Fibroblast of upper back skin (primary cell): ENCODE measurements at places on chromosomes 12 and 14.

DNA sequence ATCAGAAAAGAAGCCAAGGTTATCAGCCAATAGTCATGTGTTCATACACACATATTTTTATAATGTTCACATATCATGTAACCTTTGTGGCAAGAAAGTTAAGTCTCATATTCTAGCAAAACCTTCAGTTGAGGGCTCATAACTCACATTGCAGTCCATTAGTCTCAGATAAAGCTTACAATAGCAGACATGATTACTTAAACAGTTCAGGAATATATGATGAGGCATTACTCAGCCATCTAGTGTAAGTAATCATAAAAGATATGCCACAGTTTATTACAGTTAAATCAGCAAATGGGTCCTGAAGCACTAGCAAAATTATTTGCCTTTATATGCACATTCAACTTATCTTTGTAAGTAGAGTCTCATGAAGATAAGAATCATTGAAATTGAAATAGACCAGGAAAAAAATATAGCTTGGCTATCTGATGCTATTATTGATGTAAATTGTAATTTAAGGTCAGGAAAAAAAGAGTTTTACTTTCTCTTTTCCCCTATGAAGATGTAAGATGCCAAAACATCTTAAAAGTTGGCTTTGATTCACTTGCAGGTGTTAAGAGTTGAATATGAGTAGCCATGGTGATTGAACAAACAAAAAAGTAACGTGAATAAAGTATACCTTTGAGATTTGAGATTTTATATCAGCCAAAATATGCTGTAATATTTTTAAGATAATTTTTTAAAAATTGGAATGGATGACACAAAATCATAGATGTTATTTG lies 537.0 kb downstream of the SLC6A15 start:
- DNase-seq = peak; percentile 55

DNA sequence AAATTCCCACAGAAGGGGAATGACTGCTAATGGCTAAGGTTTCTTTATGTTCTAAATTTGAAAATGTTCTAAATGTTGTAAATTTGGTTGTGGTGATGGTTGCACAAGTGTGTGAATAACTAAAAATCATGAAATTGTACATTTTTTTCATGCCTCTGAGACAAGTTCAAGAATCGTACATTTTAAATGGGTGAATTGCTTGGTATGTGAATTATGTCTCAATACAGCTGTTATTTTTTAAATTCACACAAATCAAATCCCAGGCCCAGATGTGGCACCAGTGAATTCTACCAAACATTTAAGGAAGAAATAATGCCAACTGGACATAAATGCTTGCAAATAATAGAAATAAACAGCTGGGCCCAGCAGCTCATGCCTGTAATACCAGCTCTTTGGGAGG lies 28.6 kb upstream of the RND1 start:
- DNase-seq = no peak

DNA sequence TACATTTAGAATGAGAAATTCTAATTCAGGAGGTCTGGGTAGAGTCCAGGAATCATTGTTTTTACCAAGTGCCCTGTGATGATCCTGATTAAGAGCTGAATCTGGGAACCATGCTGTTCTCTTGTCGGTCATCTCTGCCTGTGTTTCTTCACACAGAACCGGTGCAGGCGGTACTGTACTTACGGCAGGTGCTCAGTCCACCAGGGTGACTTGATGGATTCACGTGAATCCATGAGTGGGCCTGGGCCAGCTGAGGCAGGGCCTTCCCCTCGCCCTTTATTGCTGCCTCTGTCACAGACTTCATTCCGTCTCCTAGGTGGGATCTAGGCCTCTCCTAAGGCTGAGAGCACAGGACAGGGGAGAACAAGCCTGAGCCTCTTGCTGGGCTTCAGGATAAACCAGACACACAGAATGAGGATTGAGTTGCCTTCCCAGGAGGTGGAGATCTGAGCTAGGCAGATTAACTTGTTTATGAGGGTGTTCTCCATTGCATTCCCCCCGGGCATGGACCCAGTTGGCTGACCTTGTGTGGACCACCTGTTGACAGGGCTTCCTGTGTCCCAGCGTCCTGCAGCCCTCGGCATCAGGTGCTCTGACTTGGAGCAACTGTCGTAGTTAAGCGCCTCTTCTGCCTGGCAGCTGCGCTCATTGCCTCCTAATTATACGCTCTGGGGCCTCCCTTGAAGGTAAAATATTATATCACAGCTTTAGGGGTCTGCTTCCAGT lies 42.1 kb downstream of the B4GALNT3 start:
- no peak for DNase-seq

DNA sequence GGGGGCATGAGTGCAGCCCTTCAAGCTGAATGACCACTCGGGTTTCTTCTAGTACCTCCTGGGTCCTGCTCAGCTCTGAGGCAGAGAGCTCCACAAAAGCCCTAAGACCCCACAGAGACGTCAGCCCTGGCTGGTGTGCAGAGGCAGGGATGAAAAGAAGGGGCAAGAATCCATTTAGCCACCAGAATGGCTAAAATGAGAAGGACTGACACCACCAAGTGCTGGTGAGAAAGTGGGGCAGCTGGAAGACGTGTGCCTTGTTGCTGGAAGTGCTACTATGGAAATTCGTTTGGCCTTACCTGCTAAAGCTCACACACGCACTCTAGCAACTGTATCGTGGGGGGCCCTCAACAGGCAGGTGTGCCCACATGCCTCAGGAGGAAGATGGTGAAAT lies 26.7 kb downstream of the RILPL1 start:
- no peak for DNase-seq

GRCh38 chr14:101992708-101993107 lies 28.3 kb downstream of the DYNC1H1 start:
- DNase-seq = no peak

- no peak for DNase-seq
Observed at GRCh38 chr14:64422756-64423155, 34.6 kb downstream of the MTHFD1 start.

- DNase-seq = no peak
Observed at GRCh38 chr12:130860311-130860710, 11.6 kb upstream of the RAN start.

- peak; percentile 40 for DNase-seq
Observed at GRCh38 chr12:27332714-27333402, at the start of gene BMAL2. BMAL2 (plus strand) TSS chr12:27332836; CDS start chr12:27333073, 237 bp downstream.

DNA sequence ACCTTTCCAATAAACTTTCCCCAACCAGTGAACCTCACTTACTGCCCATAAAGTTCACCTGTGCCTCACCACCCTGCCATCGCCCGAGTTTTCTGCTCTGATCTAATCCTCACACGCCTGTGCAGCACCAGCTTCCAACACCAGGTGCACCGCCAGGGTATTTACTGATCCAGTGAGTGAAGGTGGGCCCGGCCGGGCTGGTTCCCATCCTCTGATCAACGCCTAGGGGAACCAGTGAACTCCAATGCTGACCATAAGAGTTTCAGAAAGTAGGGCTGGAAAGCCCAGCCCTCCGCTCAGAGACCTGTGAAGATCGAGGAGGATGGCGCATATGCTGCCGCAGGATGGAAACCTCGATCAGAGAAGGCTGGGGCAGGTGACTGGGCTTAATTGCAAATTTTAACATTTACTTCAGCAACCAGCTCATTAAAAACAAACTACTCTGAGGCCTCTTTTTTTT lies 685 bp upstream of the MYL6B start:
- DNase-seq = no peak

DNA sequence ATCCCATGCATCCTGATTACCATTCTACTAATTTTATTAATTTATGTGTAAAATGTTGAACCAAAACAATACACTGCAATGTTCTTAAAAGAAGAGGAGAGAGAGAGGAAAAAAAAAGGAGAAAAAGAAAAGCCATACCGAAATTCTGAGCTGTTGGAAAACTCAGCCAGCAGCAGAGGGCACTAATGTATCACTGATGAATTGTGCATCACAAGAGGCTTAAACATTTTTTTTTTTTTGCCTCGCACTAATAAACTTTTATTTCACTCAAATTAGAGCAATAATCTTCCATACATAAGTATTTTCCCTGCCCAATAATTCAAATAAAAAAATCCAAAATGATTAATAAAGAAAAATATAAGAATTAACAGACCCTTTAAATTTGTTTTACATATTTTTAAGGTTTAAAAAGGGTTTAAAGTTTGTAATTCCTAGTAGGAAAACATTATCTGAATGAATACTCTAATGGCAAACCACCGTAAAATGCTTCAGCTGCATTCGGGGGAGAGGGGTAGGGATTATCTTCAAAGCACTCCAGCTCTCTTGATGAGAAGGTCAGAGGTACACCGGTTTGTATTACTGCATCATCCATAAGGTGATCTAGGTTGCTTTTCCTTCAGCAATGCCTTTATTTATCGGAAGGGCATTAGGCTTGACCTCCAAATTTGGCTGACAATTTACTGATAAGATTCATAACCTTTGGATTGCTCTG lies 41.9 kb downstream of the ATP23 start:
- DNase-seq = peak; percentile 59

DNA sequence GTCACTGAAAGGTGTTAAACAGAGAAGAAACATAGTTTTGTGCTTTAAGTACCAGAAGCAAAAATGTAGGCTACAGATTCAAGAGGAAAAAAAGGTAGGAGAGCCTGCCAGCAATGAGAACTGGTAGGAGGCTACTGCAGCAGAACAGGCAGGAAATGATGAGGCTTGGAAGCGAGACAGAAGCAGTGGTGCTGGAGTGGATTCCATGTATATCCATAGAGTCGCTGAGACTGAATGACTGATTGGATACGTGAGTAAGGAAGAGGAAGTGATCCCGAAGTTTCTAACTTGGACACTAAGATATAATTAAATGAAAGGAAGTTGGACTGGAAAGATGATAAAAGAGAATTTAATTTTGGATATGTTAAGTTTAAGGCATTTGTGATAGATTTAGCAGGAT lies 45.0 kb upstream of the CCDC91 start:
- DNase-seq = no peak

DNA sequence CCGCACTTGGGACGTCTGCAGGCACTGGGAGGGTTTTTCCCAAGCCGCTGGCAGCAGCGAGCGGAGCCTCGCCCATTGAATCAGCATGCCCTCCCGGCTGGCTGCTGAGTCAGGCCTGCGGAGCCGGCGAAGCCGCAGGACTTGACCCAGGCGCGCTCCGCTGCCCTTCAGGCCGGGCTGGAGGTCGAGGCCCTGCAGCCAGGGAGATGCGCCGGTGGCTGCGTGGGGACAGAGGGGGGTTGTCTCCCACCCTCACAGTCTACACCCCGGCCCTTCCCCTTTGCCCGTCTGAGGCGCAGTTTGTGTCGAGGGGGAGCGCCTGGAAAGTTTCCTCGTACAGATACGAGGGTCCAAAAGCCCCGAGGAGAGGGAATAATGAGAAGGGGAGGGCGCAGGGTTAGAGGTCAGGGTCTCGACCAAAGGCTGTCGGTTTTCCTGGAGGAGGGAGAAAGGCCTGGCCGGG lies 759 bp upstream of the KLC1 start:
- DNase-seq = peak; percentile 59

DNA sequence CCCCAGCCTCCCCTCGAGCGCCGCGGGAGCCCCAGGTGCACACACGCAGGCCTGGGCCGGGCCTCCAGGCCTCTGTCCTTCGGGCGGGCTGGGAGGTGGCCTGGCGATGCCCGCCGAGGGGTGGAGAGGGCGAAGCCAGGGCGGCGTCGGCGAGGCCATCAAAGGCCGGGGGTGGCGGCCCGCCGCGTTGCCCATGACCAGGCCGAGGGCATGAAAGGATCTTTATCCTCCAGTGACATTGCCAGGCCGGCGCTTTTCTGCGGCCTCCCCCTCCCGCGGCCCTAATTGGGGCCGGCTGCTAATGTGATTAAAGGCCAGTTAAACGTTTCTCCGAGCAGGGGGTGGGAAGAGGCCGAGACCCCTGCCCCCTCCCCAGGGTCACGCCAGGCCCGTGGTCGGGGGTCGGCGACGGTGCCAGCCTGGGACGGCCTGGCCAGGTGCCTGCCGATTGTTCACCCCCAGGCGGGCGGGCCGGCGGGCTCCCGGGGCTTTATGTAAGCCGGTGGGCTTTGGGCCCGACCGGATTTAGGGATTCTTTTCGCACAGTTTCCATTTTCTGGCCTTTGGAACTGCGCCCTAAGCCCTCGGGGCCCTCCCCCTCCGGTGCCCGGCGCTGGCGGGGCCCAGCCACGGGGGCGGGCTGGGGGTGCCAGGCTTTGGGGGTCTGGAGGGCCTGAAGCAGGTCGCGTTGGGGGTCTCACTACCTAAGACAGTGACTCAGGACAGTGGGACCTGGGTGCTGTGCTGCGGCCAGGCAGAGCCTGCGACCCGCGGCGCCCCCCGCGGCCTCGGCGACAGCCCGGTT lies 103.2 kb upstream of the DIO3 start:
- DNase-seq = no peak

- DNase-seq = peak; percentile 85
Observed at GRCh38 chr14:52369305-52369801, 55.2 kb downstream of the PTGER2 start.

GRCh38 chr12:27221625-27222387 lies 22.3 kb upstream of the STK38L start:
- no peak for DNase-seq

GRCh38 chr14:71692496-71692895 lies 239.7 kb upstream of the RGS6 start:
- peak; percentile 48 for DNase-seq

DNA sequence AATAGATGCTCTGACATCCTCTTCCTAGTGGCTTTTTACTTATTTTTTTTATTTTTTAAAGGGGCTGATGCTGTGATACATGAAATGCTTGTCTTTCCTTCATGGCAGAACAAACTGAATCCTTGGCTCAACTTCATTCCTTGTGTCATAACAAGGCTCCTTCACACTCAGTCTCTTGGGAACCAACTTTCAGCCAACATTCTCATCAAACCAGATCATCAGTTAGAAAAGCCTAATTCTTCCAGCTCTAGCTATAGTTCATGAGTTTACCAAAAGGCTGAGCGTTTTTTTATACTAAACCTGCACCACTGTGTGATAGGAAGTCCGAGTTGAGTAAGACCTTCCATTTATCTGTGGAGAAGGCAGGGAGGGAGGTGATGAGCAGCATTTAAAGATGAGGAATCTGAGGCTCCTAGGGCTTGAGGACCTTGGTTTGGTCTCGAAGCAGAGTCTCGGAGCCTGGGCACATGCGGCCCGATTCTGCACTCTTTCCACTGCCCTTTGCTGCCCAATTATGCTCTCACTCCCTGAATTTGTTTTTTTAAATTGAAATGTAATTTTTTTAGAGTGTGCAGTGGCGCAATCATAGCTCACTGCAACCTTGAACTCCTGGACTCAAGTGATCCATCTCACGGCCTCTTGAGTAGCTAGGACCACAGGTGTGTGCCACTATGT lies 8.2 kb downstream of the GPRC5D start:
- peak; percentile 52 for DNase-seq

DNA sequence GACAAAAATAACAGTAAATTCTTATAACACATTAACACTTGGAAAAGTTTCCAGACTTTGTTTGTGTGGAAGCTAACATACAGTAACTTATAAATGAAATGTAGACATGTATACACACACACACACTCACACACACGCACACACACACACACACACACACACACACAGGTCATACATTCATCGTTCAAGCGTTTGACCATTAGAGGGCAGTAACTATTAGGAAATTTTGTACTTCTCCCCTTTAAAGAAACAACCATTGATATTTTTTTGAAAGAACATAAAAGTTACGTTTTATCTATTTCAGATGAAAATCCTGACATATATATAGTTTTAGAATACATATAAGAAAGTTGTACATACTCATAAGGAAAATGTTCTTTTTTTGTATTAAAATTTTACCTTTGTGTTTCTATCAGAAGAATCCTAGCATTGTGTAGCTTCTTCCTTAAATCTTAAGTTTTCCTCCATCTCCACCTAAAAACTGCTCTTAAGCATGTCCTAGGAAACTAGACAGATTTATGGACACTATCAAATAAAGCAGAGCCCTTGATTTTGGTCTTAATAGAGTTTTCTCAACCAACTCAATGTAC lies 29.0 kb downstream of the PTPRQ start:
- peak; percentile 81 for DNase-seq
